ENCODE measurements at places on chromosomes 1 and 21. TPM values are rescaled to one million over a fixed set of nuclear protein-coding genes. Genes with fewer than 3 reads are reported as not detected.

TNFSF4 gene
- 0.87 TPM for polyA plus RNA-seq

TNFSF18 gene
- not detected for polyA plus RNA-seq

TMIGD3 gene
- polyA plus RNA-seq = not detected

AK4 gene
- polyA plus RNA-seq = 0.01 TPM

PRR9 gene
- not detected for polyA plus RNA-seq

C8B gene
- polyA plus RNA-seq = not detected

TEX38 gene
- not detected for polyA plus RNA-seq

CSF3R gene
- 3.4 TPM for polyA plus RNA-seq

SHE gene
- polyA plus RNA-seq = 0.01 TPM

S100A9 gene
- 66.6 TPM for polyA plus RNA-seq

A3GALT2 gene
- polyA plus RNA-seq = not detected

MATN1 gene
- polyA plus RNA-seq = 12.1 TPM

CENPF gene
- 0.94 TPM for polyA plus RNA-seq

PLA2G4A gene
- not detected for polyA plus RNA-seq

RPL5 gene
- polyA plus RNA-seq = 1,477 TPM

SYT6 gene
- not detected for polyA plus RNA-seq

GUCA2B gene
- polyA plus RNA-seq = not detected

GNG5 gene
- polyA plus RNA-seq = 39.0 TPM

ITLN2 gene
- not detected for polyA plus RNA-seq

MLLT11 gene
- 2.7 TPM for polyA plus RNA-seq

KCNJ9 gene
- not detected for polyA plus RNA-seq

IGSF9 gene
- polyA plus RNA-seq = 0.89 TPM

FNDC10 gene
- polyA plus RNA-seq = 0.52 TPM

LORICRIN gene
- polyA plus RNA-seq = not detected

TENT5C gene
- 65.4 TPM for polyA plus RNA-seq

OPRD1 gene
- not detected for polyA plus RNA-seq

NBPF19 gene
- 14.6 TPM for polyA plus RNA-seq

CCDC24 gene
- polyA plus RNA-seq = 7.3 TPM

ABCD3 gene
- 4.0 TPM for polyA plus RNA-seq
